ENCODE measurements at places on chromosomes 6 and 20.

GRCh38 chr6:87281426-87281825 lies 41.0 kb upstream of the SMIM8 start:
- DNase-seq = no peak

DNA sequence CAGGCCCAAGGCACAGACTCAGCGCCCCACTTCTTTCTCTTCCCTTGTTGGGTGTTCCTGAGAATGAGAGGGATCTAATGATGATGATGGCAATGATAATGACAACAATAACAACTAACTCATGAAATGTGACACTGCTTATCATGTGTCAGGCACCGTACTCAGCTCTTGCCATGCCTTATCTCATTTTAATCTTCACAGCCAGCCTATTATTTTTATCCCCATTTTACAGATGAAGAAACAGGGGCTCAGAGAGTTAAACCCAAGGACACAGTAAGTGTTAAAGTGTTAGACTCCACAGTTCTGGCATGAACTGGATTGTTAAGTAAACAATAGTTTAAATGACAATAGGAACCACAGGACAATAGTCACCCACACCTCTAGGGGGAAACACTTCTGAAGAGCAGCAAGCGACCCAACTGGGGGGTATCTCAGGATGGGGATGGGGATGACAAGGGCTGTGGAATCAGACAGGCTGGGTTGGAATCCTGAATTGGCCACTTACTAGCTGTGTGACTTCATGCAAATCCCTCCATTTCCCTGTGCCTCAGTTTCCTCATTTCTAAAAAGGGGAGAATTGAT lies 12.5 kb downstream of the RSPH9 start:
- no peak for DNase-seq

DNA sequence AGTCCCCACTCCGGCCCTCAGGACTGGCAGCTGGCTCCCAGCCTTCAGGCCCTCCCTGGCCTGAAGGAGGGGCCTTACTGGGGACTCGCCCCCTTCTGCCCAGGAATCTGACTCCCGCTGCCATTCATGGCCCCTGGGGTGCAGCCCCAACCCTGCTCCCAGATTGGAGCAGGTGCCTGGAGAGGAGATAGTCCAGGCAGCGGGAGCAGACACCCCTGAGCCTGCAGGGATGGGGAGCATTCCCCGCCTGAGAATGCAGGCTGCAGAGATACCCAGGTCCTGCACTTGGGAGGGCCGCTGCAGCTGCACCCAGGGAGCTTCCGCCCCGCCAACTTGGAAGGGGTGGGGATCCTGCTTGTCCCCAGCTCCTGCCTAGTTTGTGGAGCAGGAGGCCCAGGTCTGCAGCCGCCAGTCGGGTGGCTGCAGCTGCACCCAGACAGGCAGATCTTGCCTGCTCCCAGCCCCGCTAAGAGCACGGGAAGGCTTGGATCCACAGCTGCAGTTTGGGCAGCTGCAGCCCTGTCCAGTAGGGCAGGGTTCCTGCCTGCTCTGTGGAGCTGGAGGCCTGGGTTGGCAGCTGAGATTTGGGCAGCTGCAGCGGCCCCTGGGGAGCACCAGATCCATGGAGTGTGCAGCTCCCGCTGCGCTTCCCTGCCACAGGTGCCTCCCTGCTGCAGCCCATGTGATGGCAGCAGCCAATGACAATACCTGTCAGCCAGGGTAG lies 5.2 kb downstream of the GTSF1L start:
- DNase-seq = no peak

DNA sequence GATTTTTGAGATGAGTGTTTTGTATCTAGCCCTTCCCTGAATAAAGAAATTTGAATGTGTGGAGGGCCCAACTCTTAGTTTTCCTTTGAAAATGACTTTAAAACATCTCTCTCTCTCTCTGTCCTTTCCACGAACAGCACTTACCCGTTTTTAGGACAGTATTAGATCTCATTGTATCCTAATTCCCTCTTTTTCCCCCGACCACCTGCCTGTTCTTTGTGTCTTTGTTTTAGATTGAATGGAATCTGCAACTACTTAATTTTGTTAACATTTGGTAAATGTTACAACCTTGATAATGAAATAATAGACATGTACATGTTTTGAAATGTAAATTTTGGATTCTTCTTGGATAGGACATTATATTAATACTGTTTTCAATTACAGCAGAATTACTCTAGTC lies 3.1 kb downstream of the DSP start:
- DNase-seq = no peak

- DNase-seq = no peak
Measured at GRCh38 chr6:90484385-90484784, 102.5 kb downstream of the MAP3K7 start.

GRCh38 chr6:163716690-163717089 lies 302.2 kb downstream of the QKI start:
- DNase-seq = no peak

GRCh38 chr6:9039258-9039657 lies 603.9 kb upstream of the SLC35B3 start:
- DNase-seq = no peak

GRCh38 chr6:511488-512137 lies 120.1 kb downstream of the IRF4 start:
- DNase-seq = no peak

DNA sequence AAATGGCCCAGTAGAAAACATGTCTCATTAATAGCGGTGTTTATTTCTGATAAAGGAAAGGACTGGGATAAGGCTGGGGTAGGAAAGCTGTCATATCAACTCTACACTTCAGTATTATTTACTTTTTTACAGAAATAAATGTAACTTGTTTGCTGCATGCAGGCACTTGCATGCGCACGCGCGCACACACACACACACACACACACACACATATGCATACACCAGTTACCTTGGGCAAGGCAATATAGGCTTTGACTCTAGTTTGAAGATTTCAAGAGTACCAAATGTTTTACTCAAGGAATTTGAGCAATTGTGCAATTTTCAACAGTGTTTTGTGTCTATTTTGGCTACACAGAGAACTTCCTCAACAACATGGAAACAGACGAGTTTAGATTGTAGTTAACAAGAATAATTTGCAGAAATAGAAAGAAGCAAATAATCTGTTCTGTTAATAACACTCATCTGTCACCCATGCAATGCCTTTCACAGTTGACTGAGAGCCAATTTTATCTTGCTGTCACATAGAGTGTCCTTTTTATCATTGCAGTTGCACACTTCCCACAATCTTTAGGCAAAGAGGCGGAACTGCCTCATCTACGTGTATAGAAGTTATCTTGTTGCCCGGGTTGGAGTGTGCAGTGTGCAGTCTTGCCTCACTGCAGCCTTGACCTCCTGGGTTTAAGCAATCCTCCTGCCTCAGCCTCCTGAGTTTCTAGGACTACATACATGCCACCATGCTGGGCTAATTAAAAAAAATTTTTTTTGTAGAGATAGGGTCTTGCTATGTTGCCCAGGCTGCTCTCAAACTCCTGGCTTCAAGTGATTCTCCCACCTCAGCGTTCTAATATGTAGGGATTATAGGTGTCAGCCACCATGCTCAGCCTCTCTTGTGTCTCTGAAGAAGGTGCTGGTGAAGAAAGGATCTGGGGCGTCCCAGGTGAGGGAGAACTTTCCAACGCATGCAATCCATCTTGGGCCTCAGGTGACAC lies 74.8 kb upstream of the SHLD1 start:
- no peak for DNase-seq

- DNase-seq = no peak
Measured at GRCh38 chr6:150175586-150176151, 32.8 kb downstream of the PPP1R14C start.

- no peak for DNase-seq
Measured at GRCh38 chr6:11822346-11822745, 43.7 kb upstream of the ADTRP start.

- no peak for DNase-seq
Measured at GRCh38 chr6:155036907-155037306, 41.8 kb downstream of the TIAM2 start.

DNA sequence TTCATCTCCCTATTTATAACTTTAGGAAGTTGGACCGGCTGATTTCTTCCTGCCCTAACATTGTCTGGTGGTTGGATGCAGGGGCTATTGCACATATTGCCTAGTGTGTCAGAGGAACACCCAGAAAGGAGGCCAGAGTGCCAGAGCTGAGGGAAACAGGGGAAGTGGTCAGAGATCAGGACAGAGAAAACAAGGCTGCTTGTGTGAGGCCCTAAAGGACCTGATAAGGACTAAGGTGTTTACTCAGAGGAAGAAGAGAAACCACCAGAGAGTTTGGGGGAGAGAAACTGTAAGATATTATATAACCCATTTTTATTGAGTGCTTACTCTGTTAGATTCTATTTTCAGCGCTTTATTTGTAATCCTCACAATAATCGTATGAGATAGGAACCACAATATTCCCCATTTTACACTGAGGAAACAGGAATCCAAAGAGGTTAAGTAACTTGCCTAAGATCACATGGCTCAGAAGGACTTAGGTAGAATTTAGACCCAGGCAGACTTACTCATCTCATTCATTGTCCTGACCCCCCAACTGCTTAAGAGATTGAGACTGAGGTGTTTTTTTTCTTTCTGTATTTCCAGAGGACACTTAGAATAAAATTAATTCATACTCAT lies 54.0 kb upstream of the REV3L start:
- DNase-seq = no peak

- no peak for DNase-seq
Measured at GRCh38 chr6:51077821-51078518, 259.3 kb downstream of the TFAP2B start.

- DNase-seq = no peak
Measured at GRCh38 chr6:163647624-163648023, 233.1 kb downstream of the QKI start.

- no peak for DNase-seq
Measured at GRCh38 chr6:12506159-12506558, 210.4 kb upstream of the PHACTR1 start.

DNA sequence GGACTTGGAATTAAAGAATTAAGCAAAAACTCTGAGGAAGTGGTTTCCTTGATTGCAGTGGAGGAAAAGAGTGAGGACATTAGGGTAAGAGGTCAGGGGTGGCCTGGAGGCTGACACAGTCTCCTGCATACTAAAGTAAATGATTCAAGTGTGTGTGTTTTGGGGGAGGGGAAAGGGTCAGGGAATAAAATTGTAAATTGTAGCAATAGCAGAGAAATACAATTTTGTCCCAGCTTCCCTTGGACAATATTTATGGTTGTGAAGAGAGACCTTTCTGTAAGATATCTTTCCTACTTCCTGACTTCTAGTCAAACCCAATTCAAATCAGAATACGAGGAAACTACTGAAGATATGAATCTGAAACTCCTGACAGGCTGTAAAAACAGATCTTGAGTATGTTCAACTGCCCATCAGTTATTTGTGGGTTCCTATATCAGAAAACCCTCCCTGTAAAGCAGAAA lies 143.4 kb upstream of the HMGN3 start:
- no peak for DNase-seq

DNA sequence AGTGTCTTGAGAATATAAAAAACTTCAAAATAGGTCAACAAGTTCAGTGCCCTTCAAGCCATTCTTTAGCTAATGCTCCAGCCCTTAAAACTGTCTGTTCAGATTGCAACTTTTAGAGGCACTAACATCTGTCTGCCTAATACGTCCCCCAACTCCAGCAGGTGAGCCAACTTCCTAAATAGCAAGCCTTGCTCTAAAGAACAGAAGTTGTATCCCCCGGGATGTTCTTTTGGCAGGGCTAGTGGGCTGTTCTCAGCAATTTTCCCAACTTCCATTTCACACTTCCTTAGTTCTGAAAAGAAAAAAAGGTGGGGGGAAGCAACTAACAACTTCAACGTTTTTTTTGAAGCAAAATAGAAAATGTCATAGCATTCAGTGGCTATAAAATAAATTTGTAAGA lies 290.0 kb upstream of the PTCHD4 start:
- DNase-seq = no peak

DNA sequence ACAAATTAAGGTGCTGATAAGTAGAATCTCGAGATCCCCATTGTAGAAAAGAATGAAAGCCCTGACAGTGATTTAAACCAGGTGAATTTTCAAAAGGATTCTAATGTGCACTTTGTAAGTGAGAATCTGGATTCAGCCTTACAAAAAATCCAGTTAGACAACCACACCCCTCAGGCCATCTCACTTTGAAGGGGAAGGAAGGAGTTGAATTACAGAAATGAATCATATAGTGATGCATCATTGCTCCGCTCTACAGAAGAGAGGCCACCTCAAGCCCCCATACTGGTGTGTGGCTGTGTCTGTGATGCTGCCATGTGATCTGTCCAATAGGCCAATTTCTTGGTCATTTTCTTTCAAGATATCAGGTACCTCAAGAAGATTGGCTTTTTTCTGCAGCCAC lies 85.5 kb upstream of the NT5E start:
- no peak for DNase-seq

DNA sequence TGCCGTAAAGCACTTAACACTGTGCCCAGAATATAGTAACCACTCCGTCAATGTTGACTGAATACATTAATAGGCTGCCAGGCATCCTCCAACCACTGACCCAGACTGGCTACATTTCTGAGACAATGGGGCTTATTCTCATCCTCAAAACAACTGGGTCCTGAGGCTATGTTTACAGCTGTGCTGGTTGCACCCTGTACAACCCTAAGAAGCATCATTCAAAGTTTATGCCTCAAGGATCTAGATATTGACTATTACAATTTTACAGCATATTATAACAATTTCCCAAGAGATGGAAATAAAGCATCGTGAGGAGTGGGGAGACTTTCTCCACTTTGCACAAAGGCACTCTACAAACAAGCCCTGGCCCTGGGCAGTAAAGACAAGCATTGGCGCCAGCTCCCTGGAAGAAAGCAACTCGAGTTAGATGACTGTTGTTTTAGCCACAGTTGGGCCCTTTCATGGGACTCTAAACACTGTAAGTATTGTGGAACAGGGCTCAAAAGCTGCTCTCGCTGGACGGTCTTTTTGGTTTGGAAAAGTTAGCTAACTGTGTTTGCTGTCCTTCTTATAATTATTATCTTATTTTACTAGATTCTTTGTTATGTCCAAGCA lies 30.2 kb downstream of the MYLIP start:
- no peak for DNase-seq

DNA sequence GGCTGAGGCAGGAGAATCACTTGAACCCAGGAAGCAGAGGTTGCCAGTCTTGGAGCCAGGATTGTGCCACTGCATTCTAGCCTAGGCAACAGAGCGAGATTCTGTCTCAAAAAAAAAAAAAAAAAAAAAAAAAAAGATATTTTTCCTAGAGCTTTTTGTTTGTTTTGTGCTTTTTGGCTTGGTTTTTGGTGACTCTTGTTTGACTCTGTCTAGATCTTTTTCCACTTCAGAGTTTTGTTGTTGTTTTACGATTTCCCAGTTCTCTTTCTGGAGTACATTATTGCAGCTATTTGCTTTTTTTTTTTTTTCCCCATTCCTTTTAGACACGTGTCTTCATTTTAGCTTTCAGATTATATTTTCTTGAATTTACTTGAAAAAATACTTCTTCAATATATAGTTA lies 67.0 kb upstream of the AKAP12 start:
- DNase-seq = no peak

DNA sequence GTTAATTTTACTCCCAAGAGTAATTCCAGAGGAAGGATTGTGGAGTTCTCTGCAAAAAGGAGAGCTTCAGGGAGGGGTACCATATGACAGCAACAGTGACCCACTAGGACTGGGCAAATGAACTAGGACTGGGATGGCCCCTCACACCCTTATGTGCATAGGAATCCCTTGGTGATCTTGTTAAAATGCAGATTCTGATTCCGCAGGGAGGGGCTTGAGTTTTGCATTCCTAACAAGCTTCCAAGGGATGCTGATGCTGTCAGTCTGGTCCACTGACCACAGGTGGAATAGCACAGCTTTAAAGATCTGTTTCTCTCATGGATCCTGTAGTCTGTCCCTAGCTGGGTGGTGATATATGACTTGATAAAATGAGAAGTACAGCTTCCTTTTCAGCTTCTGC lies 6.3 kb upstream of the FOXA2 start:
- no peak for DNase-seq

GRCh38 chr6:53611889-53612288 lies 53.7 kb downstream of the KLHL31 start:
- DNase-seq = no peak
